Hindlimb muscle (tissue), 1 donor: ENCODE measurements at places on chromosomes 7 and 10. TPM values are rescaled to one million over a fixed set of nuclear protein-coding genes. Genes with fewer than 3 reads are reported as not detected.
A peak's percentile ranks its signal among the peaks of the same experiment; 100 is the strongest.

Gene CCL24
- polyA plus RNA-seq, result not detected

Gene MAGI2
- polyA plus RNA-seq, result 4.2 TPM

Gene COL26A1
- polyA plus RNA-seq, result 2.4 TPM

Gene PWWP2B
- 19.9 TPM for polyA plus RNA-seq

Gene SPDYE2
- polyA plus RNA-seq, result 14.8 TPM

Gene CCDC136
- 19.1 TPM for polyA plus RNA-seq

Gene NPTX2
- polyA plus RNA-seq, result 6.9 TPM

Gene GPR37
- 41.0 TPM for polyA plus RNA-seq

Gene SAP25
- polyA plus RNA-seq, result 3.5 TPM

DNA sequence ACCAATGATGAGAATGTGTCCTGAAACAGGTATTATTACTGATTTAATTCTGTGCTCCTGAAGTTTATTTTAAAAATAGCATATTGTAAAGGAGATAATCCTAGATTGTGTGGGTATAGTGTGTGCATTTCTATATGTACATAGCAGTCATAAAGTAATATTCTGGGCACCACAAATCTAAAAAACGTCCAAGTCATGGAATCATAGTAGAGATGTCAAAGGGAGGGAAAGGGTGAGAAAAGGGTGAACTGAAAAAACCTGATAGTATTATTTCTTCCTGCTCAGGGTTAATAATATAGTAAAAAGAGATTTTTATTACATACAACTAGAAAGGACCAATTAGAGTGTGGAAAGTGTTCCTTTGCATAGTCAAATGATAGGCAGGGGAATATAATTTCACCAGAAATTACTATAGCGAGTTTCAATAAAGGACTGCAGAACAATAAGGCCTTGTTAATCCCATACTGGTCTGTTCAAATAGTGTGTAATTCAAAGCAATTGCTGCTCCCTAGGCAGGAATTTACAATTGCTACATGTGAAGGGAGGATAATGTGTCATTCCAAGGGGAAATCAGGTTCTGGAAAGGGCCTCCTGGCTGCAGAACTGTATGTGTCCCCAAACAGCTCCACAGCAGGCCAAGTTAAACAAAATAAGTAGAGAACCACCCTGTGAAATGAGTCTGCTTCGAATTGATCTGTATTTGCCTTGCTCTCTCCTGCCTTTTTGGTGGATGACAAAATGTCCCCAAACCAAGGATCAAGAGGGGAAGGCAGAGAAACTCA, 42.5 kb upstream of the KMT2E start:
- DNase-seq, result no peak

DNA sequence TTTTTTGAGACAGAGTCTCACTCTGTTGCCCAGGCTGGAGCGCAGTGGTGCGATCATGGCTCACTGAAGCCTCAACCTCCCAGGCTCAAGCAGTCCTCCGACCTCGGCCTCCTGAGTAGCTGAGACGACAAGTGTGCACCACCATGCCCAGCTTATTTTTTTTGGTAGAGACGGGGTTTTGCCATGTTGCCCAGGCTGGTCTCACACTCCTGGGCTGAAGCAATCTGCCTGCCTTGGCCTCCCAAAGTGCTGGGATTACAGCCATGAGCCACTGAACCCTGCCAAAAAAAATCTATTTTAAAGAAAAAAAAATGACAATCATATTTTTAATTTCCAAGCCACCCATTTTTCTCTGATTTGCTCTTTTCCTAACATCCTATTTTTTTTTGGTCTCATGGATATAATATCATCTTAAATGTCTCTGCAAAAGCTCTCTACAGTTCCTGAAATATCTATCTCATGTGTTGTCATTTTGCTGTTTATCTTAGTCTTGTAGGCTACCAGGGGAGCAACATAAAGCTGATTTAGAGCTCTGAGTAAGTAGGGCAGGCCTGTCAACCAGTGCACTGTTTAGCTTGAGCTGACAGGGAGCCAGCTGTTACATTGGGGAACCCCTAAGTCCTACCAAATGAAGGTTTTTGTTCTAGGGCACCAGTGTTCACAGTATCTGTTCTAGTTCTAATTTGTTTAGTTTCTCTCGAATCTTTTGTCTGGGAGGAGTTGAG, 29.9 kb upstream of the HBP1 start:
- no peak for DNase-seq

DNA sequence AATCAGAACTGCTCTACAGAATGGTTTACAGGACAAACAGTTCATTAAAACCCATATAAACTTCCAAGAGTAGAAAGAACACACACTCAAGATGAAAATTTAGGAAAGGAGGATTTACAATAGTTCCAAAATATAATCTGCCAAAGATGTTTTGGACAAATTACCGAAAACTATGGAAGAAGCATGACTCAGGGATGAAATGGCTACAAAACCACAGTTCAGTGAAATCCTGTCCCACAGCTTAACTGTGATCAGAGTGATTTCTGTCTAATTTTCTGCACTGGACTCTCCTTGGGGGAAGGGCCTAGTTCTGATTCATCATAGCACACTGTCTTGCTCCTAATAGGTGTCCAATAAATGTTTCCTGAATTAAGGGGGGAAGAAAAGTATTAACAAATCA, 82.2 kb downstream of the HIPK2 start:
- no peak for DNase-seq

DNA sequence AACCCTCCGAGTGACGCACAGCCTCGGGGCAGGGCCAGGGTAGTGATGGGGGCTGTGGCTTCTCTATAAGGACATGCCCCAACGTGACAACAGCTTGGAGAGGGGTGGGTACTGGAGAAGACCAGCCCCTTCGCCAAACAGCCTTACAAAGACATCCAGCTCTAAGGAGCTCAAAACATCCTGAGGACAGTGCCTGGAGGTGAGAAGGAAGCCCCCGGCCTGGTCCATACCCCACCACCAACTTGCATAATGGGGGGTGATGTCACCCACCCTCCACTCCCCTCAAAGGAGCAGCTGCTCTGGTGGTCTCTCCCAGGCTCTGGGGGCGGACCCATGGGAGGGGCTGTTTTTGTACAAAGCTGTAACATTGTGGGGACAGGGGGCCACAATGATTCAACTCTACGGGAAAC, 15.1 kb downstream of the PRSS2 start:
- no peak for DNase-seq

GRCh38 chr7:103130901-103131624, 17.8 kb downstream of the NAPEPLD start:
- DNase-seq, result no peak

DNA sequence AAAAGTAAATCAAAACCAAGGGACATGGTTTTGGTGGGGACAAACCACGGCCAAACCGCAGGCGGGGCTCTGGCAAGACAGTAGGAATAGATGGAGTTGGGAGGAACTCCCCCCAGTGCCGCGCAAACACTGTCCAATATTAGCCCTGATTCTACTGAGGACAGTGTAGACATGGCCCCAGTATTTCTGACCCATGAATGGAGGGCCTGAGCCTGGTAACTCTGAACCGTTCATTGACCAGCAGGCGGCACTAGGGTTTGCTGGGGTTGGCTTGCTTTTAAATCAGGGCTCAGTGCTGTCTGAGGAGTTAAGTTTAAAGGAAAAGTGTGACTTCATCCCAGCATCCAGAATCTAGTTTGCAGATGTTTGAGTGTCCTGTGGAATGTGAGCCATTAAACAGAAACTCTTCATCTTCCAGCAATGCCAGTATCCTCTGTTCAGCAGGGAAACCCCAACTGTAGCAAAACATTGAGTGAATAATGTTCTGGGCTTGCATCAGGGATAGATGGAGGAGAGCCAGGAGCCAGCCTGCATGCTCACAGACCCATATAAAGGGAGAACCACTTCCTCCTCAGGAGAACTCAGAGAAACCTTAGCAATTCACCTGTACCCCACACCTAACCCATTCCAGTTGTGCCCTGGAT, 147.4 kb upstream of the PRSS58 start:
- DNase-seq, result no peak

GRCh38 chr10:72511459-72511858, 114.4 kb downstream of the MICU1 start:
- DNase-seq, result no peak

- DNase-seq, result no peak
Observed at GRCh38 chr10:127855976-127856375, 36.8 kb downstream of the CLRN3 start.

- DNase-seq, result no peak
Observed at GRCh38 chr10:78531088-78531487, 497.4 kb downstream of the RPS24 start.

- DNase-seq, result peak; percentile 78
Observed at GRCh38 chr10:124703778-124704427, 40.3 kb downstream of the FAM53B start.

DNA sequence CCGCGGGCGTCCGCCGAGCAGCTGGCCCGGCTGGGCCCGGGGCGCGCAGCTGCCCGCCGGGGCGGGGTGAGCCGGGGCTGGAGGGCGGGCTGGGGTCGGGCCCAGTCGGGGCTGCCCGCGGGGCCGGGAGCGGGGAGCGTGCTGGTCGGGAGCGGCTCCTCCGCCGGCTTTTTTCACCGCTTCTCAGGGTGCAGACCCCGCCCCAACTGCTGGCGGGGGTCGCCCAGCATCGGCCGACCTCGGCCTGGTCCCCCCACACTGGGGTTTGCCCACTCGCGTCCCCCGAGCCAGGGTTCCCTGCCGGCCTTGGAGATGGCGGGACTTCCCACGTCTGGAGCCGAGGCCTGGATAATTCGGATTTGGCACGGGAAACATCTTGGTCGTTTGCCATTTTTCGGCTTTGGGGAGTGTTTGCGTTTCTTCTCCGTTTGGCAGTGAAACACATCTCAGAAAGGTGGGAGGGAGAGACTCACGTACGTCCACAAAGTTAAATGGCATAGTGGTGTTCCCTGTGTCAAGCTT, 432 bp downstream of the TMEM248 start:
- peak; percentile 57 for DNase-seq

DNA sequence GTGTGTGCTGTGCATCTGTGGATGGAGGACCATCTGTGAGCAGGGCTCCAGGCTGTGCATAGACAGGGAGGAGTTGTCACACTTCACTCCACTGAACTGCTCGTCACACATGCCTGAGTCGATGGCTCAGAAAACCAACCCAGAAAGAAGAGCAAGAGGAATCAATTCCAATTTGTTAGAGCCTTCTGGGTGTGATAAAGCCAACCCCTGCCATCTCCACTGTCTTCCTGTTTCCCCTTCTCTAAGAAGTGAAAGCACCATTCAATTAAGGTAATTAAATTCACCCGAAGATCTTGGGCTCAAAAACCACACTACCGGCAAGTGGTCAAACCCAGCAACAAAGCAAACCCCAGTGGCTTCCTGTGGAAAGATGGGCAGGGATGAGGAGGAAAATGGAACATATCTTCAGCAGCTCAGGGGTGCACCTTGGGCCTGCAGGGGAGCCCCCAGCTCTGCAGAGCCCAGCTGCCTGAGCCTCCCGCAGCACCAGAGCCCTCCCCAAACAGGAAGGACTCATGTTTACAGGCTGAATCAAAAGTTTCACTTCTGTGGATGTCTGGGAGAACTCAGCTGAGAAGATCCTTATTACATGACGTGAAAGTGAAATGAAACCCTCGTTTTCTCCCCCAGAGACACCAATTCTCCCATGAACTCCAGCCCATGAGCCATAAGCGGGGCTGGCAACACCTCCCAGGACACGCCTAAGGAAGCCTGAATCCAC, 10.9 kb downstream of the C10orf71 start:
- DNase-seq, result no peak

DNA sequence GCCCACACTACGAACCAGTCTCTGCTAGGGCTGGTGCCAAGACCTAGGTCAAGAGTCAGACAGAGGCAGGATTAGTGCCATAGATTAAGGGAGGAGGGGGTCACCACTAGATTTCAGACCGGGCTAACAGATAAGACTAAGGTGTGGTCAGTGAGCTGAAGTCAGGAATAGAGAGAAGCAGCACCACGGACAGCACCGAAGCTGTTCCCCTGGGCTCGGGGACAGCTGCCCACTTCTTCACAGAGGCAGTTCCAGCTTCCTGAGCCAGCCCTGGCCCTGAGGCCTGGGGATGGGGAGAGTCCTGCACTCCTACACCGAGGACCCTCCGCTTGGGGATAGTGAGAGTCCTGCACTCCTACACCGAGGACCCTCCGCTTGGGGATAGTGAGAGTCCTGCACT, 11.2 kb upstream of the JAKMIP3 start:
- DNase-seq, result no peak

GRCh38 chr10:130807096-130807495, 504.4 kb downstream of the TCERG1L start:
- DNase-seq, result no peak

DNA sequence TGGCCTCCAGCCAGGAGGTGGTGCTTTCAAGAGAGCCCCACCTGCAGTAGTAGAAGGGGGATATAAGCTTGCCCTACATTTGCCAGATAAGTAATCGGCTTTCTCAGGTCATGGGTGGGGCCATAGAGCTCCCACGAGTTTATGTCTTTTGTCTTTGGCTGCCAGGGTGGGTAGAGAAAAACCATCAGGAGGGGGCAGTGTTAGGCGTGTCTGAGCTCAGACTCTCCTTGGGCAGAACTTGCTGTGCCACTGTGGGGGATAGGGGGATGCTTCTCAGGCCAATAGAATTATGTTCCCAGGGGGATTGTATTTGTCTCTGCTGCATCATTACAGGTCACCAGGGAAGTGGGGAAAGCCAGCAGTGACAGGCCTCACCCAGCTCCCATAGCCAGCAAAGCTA, 12.3 kb upstream of the MRPS33 start:
- no peak for DNase-seq

- no peak for DNase-seq
Observed at GRCh38 chr7:46076527-46076926, 155.5 kb upstream of the IGFBP3 start.

DNA sequence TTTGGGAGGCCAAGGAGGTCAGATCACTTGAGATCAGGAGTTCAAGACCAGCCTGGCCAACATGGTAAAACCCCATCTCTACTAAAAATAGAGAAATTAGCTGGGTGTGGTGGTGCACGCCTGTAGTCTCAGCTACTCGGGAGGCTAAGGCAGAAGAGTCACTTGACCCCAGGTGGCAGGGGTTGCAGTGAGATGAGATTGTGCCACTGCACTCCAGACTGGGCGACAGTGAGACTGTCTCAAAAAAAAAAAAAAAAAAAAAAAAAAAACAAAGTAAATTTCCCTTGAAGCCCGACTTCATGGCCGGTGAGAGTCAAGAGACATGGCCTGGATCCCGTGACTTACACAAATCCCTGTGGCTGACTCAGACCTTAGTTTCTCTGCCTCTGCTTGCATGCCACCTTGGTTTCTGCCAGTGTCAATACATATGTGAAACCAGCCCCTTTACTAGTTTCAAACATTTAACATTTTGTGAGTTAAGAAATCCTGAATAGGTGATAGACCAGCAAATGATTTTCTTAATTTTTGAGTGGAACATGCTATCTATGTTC, 62.8 kb downstream of the ZEB1 start:
- no peak for DNase-seq

DNA sequence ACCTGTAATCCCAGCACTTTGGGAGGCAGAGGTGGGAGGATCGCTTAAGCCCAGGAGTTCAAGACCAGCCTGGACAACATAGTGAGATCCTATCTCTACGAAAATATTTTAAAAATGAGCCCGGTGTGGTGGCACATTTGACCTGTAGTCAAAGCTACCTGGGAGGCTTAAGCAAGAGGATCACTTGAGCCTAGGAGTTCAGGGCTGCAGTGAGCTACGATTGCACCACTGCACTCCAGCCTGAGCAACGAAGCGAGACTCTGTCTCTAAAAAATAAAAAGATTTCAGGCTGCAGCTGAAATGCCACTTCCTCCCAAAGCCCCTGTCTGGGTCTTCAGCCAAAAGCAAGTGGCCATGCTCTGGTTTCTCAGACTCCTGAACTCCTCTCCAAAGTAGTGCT, 38.7 kb upstream of the CARD11 start:
- DNase-seq, result no peak
